BJ (cell line): ENCODE measurements at places on chromosomes 11 and 22.

DNA sequence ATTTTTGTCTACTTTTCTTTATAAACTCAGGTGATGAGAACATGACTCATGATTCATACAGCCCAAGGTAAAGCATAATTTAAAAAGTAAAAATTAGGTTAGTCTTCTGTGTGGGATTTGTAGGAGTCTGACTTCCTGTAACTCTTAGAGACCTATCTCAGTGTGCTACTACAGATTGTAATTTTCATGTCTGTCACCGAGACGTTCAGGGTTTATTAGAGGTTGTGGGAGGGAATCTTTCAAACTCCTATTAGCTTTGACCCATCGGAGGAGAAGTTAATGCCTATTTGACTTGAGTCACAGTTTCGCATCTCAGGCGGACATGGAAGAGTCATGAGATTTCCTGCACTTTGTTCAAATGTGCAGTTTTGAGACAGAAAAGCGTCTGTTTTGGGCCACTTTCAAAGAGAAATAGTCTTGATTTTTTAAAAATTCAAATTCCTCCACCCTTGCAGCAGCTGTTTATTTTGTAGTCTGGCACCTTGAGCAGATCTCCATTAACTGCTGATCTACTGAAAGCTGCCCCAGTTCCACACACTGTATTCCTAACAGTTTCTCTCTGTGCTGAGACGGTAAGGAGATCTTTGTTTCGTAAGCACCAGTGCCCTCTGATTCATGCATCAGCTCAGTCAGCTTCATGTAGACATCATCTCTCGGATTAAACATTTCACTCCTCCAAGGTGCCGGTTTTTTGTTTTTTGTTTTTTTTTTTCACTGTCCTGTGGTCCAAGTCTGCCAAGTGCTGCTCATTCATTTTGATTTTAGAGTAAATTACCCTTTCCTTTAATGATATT, 24.3 kb downstream of the ALKBH3 start:
- DNase-seq = no peak

DNA sequence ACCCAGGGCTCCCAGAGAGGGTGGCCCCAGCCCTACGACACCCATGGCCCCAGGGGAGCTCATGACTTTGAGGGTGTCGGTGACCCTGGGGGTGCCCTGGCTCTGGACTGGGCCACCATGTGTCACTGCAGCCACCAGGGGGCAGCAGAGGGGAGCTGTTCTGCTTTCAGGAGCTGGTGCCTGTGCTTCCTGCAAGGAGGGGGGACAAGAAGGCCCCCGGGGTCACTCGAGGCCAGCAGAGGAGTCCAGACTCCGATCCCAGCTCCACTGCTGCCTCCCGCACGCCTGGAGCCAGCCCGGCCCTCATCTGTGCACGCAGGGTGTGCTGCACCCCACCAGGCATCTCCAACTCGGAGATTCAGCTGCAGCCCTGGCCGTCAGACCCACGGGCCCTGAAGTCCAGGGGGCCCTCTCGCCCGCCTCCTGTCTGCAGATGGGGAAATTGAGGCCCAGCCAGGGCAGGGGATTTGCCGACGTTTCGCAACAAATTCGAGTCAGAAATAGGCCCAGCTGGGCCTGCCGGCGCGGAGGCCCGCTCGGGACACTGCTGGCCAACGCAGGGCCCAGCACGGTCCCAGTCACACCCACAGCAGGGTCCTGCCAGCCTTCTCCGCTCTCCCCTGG, 29.5 kb upstream of the WNT7B start:
- no peak for DNase-seq

- DNase-seq = no peak
Measured at GRCh38 chr11:112247201-112247600, 13.5 kb downstream of the PLET1 start.

DNA sequence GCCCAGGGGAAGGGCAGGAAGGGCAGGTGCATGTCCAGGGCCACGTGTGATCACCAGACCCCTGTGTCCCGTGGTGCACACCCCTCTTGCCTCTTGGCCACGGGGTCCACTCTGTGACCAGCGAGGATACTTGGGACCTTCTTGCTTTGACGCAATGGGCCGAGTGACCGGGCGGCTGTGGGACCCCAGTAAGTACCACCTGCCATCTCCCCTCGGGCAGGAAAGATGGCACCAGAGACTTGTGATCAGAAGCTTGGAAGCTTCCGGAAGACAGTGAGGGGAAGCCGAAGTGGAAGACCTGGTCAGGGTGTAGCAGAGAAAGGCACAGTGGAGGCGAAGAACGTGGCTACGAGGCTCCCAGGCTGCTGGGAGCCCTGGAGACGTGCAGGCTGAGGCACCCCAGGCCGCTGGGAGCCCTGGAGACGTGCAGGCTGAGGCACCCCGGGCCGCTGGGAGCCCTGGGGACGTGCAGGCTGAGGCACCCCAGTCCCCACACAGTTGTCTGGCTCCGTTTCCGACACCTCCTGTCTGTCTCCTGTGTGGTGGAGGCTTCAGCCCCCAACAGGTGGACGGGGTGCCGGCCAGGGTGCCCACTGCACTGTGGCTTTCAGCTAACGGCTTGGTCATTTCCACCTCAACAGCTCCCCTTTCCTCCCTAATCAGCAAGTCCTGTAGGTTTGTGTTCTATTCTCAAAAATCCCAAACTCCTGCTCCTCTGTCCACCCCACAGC, 663.5 kb downstream of the BRD1 start:
- DNase-seq = no peak

GRCh38 chr11:737366-737765, 9.9 kb upstream of the TALDO1 start:
- no peak for DNase-seq

DNA sequence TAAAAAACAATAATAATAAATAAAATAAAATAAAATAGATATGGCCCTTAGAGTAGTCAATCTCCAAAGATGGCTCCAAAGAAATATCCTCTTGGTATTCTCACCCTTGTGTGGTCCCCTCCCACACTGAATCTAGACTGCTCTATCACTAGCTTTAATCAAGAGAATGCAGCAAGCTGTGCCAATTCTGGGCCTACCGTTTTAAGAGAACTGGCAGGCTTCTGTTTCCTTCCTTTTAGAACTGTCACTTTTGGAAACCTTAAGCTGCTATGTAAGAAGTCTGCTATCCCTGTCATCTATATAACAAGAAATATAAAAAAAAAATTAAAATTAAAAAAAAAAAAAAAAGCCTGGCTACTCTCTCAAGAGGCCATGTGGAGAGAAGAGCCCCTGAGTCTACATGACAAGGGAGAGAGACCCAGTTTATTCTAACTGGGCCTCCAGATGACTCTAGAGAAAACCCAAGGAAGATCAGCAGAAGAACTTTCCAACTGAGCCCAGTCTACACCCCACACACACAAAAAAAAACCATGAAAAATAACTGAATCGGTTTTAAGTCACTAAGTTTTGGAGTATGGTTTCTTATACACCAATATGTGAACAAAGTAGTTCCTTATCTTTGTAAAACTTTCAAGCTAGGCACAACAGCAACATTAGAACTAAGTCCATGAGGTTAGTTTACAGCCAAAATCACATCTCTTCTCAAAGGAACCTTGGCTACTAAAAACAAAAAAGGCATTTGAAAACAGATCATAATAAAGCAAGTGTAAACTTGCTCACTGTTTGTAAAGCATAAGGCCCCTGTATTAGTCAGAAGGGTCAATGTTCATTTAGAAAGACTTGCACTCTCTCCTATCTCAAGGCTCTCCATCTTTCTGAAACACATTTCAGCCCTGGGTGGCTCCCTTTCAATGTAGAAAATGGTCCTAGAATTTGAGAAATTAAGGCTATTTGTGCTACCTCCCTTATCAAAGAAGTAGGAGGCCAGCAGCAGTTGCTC, 67.3 kb downstream of the AMBRA1 start:
- DNase-seq = no peak
